ENCODE measurements at places on chromosomes 13 and 19.

DNA sequence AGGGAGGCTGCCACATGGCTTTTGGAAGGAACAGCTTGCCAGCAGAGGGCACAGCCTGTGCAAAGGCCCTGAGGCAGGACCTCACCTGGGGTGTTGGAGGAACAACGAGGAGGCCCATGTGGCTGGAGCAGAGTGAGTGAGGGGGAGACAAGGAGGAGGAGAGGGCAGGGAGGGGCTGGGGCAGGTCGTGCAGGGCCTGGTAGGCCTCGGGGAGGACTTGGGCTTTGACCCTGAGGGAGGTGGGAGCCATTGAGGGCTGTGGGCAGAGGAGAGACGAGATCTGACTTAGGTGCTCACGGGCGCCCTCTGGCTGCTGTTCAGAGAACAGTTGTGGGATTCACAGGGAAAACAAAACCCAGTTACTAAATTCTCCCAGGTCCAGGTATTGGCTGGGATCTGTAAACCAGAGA is 25.2 kb downstream of the ZNRF4 start:
- no peak for DNase-seq

GRCh38 chr13:75946536-75947284 is 310.6 kb downstream of the LMO7 start:
- DNase-seq, result no peak

DNA sequence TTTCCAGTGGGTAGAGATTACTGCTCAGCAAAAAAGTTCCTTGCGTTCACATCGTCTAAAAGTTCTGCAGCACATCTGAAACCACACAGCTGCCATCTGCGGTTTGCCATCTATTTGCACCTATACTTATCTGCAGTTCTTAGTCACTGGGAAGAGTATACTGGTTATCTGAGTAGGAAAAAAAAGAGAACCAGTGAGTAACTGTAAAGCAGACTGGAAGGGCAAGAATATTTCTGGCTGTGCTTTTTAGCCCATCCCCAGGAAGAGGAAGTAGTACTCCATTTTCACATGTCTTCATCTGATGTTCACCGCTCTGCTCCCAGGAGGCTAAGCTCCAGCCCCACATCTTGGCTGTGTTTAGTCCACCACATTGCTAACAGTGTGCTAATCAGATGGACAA is 35.6 kb downstream of the EFNB2 start:
- DNase-seq, result peak; percentile 24

- DNase-seq, result no peak
These were observed 16.6 kb downstream of the VRK3 start for GRCh38 chr19:50008532-50008931.

DNA sequence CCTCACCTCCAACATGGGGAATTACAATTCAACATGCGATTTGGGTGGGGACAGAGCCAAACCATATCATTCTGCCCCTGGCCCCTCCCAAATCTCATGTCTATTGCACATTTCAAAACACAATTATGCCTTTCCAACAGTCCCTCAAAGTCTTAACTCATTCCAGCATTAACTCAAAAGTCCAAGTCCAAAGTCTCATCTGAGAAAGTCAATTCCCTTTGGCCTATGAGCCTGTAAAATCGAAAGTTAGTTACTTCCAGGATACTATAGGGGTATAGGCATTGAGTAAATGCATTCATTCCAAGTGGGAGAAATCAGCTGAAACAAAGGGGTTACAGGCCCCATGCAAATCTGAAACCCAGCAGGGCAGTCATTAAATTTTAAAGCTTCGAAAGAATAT is 558.2 kb downstream of the IRS2 start:
- no peak for DNase-seq

DNA sequence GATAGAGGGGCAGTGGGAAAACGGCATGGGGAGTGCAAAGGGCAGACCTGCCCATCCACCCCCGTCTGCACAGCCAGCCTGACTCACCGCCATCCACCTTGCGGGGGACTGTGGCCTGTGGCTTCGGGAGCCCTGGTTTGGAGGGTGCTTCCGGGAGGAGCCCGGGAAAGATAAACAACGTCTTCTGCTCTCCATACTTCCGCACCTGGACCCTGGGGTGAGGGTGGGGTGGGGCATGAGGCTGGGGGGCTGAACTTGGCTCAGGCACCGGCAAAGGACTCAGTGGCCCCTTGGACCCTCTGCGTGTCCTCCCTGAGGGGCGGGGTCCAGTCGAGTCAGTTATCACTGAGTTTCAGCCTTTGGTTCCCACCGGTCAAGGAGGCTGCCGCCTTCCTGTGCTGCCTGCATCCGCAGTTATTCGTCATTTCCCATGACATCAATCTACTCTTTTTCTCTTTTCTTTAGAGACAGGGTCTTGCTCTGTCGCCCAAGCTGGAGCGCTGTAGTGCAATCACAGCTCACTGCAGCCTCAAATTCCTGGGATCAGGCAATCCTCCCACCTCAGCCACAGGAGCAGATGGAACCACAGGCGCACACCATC is 3.2 kb downstream of the GPR108 start:
- DNase-seq, result no peak

DNA sequence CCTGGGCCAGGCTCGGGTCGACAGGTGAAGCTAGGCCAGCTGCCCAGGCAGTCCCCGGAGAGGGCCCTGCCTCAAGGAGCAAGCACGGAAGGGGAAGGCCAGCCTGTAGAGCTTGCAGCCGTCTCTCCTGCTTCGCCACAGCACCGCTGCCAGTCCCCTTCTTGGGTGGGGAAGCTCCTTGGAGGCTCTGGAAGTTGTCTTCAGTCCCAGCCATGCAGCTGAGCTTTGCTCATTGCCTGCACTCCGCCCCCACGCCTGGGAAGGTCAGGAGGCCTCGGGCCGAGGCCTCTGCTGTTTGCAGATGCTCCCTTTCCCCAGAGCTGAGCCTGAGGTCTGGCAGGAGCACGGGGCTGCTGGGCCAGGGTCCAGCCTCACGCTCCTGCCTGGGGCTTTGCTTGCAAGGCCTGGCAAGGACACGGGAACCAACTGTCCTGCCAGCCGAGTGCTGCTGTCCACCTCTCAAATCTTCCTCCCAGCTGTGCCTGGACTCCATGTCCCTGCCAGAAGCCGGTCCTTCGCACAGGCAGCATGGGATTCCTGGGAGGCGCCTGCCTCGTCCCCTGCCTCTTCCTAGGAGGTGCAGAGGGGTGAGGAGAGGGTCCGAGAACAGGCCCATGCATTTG is 13.3 kb downstream of the PLEKHF1 start:
- DNase-seq, result no peak

DNA sequence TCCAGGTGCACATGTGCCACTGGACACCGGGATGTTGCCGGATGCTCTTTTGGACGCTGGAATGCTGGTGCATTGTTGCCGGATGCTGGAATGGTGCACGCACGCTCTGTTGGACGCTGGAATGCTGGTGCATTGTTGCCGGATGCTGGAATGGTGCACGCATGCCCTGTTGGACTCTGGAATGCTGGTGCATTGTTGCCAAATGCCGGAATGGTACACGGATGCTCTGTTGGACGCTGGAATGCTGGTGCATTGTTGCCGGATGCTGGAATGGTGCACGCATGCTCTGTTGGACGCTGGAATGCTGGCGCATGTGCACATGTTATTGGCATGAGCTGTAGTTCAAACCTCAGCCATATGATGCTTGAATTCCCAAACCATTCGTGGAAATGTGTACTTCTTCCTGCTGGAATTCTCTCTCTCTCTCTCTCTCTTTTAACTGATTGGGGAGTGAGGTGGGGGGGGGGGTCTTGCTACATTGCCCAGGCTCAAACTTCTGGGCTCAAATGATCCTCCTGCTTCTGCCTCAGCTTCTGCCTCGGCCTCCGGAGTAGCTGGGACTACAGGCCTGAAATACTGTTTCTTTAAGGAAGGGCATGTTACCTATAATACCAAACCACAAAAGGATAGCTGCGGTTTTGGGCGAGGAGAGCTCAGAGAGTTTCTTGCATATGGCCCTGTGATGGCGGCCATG is 1.2 kb upstream of the MCF2L start:
- no peak for DNase-seq

DNA sequence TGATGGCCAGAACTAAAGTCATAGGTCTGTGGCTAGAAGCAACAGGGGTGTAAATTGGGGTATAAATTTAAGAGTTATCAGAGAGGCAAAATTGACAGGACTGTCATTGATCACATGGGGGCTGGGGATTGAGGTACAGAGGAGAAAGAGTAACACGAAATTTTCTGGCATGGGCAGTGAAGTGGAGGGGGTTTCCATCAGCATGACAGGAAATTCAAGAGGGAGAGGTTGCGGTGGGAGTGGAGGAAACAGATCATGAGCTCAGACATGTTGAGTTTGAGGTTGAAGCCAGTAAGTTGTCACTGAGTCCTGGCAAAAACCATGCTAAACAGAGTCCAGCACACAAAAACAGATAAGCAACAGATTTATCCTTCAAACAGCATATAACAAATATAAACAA is 192.1 kb upstream of the TSC22D1 start:
- no peak for DNase-seq

DNA sequence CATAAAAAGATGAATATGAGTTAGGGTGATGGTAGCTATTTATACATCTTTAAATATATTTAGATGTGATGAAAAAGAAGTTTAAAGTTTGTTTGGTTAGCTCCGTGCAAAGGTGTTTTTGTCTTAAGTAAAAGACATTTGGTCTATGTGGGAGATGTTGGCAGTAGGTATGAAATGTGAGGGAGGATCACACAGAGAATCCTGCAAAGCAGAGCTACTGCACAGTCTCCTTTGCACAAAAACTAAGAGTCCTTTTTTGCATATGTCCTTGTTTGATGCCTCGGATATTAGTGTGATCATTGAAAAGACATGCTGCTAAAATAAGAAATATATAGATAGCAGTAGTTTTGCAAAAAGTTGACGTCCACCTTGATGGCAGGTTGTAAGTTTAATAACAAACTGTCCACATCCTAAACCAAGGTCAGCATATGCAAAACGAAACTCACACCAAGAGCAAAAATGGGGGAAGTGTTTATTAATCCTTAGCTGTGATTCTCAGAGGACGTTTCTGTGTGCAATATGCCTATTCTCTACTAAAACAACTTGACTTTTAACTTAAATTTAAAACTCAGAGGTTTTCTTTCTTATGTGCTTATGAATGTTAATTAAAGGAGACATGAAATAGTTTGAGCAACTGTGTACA is 870.1 kb downstream of the PCDH9 start:
- no peak for DNase-seq

DNA sequence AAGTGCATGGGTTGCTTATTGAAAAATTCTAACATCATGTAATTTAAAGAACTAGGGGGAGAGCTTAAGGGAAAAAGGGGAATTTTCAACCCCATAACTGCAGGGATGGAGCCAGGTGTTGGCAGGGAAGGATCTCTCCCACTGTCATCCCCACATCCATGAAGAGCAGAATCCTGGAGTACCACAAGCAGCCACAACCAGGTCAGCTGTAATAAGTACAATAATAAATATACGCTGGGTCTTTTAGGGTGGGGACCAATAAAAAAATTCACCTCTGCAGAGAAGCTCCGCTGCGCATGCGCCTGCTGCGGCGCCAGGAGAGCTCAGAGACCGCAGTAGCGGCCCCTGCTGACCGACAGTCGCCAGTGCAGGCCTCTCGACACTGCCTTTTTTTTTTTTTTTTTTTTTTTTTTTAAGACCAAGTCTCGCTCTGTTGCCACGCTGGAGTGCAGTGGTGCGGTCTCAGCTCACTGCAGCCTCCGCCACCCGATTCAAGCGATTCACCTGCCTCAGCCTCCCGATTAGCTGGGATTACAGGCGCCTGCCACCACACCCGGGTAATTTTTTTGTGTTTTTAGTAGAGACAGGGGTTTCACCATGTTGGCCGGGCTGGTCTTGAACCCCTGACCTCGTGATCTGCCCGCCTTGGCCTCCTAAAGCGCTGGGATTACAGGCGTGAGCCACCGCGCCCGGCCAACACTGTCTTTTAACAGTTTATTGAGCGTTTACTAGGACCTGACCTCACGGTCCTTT is 2.5 kb upstream of the EEF2 start:
- DNase-seq, result peak; percentile 62

DNA sequence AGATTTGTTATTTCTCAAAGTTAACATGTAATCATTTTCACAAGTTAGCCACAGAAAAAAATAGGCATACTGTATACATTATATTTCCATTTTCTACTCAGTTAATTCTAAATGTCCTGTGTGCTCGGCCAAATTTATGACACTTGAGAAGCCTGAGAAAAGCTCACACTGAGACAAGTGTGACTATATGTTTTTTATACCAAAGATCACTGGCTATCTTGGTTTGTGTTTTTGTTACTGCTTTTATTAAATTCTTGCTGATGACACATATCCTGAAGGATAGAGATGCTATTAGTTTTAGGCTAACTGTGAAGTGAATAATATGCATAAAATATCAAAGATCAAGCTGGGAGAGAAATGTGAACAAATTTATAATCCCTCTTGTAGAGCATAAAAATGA is 49.3 kb upstream of the IL17D start:
- peak; percentile 61 for DNase-seq

DNA sequence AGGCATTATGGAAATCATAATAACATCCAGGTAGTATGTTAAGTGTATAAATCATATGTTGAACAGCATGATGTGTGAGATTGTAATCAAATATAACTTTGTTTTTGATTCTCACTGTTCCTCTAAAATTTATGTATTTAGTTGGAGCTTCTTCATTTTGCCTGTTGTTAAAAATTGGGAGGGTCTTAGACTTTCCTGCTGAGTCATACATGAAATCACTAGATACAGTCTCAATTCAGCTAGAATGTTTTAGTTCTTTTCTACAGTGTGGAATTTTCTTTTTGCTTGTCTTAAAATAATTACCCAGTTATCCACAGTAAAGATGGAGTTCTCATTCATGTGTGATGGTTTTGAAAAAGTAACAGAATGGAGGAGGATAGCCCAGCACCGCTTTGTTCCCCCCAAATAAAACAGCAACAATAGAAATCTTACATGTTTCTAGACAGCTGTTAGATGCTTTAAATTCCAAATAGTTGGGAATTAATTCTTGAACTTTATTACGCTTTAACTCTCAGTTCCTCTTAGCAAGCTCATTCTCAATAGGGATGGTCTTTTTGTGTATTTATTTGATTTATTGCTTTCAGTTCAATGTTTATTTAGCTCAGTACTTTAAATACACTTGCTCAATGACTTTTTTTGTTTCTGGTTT is 109.5 kb downstream of the PDS5B start:
- no peak for DNase-seq

- no peak for DNase-seq
These were observed at the start of gene LRRC4B for GRCh38 chr19:50567882-50568727. Gene LRRC4B, minus strand, starts transcription at chr19:50568435. Its CDS starts 19,597 bp downstream, at chr19:50548838.

DNA sequence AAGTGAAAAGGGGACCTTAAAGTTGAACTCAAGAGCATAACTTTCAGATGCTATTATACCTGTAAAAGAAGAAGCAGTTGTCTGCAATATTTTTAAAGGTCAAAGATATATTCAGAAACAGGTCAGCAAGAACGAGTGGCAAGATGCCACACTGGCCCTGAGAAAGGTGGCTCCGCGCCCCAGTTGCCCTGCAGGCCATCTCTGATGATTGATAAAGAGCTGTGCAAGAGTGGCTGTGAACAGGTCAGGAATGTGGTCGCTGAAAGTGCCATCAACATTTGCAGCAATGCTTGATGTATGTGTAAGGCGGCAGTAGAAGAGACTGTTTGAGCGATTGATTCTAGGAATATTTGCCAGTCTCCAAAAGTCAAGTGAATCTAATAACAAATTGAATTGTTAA is 664.2 kb upstream of the SLC10A2 start:
- DNase-seq, result no peak

Measured in brain microvascular endothelial cell (primary cell).